ENCODE measurements at places on chromosomes 4 and X.

DNA sequence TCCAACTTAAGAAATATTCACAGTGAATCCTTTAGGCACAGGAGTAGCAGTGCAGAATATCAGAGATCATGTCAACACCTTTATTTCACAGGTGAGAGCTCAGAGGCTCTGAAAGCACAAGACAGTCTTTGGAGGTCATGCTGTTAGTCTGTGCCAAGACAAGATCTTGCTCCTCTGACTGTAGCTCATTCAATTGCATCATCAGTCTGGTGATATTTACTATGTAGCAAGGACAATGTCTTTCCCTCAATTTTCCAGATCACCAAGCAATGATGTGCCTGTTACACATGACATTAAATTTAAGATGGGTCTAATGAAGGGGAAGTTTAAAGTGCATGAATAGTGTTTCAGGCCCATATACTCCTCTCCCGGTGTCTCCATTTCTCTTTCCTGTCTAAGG lies 277.5 kb downstream of the IL15 start:
- DNase-seq: no peak

GRCh38 chr4:7736436-7737267 lies 203.0 kb downstream of the AFAP1 start:
- no peak for DNase-seq

DNA sequence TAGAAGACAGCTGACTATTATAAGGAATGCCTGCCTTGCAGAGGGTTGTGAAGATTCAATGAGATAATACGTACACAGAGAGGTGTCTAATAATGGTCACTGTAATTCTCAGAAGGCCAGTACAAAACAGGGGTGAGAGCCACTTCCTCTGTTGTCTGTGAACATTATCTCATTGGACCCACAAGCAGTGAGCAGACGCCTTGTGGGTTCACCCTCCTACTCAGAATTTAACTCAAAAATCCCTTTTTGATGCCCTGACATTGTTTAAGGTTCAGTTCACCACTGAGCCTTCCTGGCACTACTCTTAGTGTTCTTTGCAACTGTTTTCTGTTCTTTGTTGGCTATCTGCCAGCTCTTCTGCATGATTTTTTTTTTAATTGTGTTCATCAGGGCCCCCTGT lies 467.4 kb downstream of the BCOR start:
- no peak for DNase-seq

GRCh38 chrX:5324546-5324945 lies 904.1 kb downstream of the NLGN4X start:
- DNase-seq: no peak

DNA sequence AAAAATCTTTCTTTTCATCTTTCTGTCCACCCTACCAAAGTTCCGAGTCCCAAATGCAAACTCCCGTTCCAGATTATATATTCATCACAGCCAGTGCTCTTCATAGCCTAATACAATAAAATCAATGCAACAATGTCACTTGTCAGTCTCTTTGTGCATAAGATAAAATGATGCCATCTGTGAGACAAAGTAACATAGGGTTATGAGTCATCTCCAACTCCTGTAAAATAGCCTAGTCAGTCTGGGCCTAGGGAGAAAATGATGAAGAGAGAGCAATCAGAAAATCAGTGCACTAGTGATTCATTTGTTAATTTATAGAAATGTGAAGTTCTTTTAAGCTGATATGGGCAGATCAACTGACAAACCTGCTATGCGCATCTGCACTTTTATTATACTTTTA lies 689.1 kb upstream of the DIAPH2 start:
- DNase-seq: no peak

DNA sequence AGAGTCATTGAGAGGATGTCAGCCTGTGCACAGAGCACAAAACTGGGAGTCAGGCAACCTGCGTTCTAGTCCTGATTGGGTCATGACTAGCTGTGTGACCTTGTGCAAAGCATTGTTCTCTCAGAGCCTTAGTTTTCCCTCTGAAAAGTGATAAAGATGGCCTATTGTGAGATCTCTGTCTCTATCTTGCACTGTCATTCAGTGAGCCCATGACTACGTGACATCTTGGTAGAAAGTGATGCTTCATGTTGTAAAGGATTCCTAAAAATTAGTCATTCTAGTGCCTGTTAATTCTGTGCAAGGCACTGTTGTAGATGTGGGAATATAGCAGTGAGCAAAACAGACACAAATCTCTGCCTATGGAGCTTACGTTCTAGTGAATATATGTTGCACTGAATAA lies 2.5 kb downstream of the PGRMC1 start:
- no peak for DNase-seq

- no peak for DNase-seq
Measured at GRCh38 chrX:30690330-30690729, 37.1 kb downstream of the GK start.

GRCh38 chrX:110066488-110067225 lies 63.7 kb downstream of the TMEM164 start:
- DNase-seq: no peak

GRCh38 chr4:3252831-3253641 lies 4.1 kb downstream of the MSANTD1 start:
- no peak for DNase-seq

DNA sequence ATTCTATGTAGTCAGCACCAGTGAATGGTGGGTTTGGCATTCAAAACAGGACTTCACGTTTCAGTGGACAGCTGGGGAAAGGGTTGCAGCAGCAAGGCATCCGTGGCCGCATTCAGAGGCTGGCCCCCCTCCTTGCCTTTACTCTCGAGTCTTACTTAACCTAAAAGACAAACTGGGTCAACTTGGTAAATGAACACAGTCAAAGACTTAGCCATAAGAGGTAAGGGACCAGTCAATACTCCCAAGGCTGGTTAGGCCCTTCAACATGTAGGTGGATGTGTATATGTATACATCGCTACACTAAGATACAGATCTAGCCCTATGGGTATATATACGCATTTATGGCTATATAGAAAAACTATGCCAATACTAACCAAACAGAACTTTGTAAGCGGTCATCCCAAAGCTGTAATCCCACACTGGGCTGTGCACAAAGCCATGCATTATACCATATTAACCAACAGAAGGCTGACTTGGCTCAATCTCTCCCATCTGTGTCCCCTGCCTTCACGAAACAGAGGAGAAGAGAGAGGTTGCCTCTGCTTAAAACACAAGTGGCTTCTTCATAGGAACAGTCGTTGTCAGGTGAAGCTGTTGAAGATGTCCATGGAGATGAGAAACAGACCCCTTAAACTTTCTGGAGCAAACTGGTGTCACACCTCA lies 61.9 kb downstream of the TSC22D3 start:
- no peak for DNase-seq

DNA sequence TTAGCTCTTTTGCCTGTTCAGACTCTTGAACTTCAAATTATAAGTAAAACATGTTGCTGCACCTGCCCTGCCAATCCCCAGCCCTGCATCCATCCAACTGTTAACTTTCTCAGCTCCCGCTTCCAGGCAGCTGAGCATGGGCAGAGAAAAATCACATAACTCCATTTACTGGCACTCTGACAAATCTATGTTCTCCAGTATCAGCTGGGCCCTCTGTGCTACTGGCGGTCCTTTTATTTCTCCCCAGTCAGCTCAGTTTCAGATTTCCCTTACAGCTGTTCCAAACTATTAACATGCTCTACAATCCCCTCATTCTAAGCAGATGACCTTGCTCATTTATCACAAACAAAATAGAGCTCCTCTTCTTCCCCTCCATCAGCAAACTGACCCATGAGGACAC lies 240.4 kb upstream of the TET2 start:
- DNase-seq: no peak

DNA sequence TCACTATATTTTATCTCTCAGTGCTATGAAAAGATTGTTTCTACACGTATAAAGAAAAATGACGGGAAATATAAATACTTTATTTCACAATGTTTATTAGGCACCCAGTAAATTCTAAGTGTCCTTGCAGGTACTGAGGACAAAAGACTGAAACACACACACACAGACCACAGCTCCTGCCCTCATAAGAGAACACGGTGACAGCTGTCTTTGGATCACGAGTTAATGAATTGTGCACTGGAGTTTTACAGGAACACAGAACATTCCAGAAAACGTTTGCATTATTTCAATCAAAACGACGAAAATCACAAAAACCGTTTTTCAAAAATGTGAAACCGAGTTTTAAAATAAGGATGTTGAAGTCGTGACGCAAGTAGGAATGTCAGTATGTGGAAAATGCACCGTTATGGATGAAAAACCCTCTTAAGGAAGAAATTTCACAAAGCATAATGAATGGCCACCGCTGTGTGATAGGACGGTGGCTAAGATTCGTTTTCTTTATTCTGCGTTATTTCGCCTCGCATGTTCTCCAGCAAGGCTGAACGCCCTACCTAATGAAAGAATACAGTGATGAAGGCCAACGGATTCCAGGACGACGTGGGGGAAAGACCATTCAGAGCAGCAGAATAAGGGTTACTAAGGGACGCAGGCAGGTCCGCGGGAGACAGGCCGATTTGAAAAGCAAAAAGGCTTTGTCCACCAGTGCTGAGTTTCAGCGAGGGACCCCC lies 24.2 kb downstream of the FAM156A start:
- no peak for DNase-seq

- DNase-seq: no peak
Measured at GRCh38 chr4:30600246-30601017, 119.7 kb upstream of the PCDH7 start.

DNA sequence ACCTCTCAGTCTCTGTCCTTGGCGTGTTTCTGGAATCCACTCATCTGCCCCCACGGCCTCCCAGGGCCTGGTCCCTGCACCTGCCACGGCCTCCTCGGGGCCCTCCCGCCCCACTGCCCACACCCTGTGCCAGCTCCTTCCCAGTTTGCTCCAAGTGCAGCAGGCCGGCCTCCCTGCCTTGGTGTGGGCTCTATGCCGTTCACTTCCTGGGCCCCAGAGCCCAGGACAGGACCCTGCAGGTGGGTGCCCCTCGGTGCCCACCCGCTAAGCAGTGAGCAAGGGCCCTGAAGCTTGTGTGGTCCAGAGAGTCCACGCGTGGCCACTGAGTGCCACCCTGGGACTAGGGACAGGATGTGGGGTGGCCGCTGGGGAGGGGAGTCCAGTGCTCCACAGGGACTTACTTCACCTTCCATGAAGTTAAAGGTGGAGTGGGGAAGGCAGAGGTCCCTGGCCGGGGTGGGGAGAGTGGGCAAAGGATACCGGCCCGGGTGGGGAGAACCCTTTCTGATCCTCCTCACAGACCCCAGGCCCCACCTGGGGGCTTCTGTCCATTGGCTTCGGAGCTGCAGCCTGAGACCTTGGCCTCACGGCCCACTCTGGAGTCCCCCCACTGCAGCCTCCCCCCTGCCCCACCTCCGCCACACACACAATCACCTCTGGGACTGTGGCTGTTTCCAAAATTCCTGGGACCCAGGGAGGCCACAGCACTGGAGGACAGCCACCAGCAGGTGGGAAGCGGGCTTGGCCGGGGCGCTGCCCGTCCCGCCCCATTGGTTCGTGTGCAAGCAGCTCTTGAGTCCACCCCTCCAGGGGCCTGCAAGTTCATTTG lies 60.0 kb upstream of the NKX1-1 start:
- no peak for DNase-seq

DNA sequence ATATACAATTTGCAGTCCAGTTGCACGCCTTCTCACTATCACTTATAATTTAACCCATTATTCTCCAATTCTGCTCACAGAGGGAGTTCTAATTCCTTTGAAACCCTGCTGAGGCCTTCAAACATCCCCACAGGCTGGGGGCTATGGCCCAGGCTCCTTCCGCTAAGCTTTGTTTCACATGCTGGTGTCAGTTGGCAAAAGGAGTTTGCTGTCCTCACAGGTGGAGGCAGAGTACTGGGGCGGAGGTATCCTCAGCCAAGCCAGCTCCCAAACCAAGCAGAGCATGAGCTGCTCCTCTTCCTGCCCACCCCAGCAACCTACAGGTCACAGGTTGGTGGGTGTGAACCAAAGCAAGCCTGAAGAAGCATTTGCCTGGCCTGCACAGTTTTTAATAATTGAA lies 21.5 kb downstream of the BTC start:
- DNase-seq: no peak

DNA sequence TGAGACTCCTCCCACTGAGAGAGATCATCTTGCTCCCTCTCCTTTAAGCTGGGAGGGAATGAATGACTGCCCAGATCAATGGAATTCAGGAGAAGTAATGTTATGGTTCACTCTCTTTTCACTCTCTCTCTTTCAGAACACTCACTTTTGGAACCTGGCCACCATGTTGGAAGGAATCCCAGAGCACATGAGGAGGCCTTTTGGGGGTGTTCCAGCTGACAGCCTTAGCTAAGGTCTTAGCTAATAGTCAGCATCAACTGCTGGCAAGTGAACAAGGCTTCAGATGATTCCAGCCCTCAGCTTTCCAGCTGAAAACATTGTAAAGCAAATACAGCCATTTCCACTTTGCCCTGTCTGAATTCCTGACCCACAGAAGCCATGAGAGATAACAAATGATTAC lies 124.0 kb upstream of the CLNK start:
- no peak for DNase-seq

DNA sequence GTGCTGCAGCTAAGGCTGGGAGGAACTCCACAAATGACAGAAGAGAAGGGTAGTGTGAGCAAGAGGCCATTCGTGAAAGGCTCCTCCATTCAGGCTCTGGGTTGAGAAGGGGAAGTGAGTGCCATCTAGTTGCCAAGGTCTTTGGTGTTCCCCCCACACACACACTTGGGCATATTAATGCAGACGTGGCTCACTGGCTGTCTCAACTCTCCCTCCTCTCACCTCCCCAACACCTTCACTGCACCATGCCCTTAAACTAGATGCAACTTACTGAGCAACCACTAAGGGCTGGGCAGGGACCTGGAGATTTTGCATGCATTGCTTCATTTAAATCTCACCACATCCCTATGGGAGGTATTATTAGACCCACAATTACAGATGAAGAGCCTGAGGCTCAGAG lies 8.7 kb downstream of the CLRN2 start:
- DNase-seq: no peak

GRCh38 chr4:43351970-43352806 lies 459.7 kb downstream of the GRXCR1 start:
- no peak for DNase-seq

DNA sequence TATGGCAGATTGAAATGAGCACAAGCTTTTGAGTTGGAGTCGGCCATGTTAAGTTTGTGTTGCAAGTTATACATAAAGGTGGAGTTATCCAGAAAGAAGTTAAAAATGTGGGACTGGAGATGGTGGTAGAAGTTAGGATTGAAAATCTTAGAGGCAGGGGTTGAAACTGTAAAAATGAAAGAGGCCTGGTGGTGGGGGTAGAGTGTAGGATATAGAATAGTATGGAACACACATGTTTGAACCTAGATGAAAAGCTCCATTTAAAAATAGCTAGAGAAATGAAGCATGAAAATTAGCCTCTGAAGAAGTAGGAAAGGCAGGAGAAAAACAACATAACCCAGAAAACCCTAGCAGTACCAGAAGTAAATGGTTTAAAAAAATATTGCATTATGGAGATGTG lies 131.8 kb upstream of the ENPEP start:
- DNase-seq: no peak

GRCh38 chr4:33882246-33882990 lies 2361.9 kb downstream of the ARAP2 start:
- DNase-seq: peak; percentile 18

- DNase-seq: peak; percentile 28
Measured at GRCh38 chr4:187393531-187394344, 601.8 kb upstream of the ZFP42 start.

- no peak for DNase-seq
Measured at GRCh38 chrX:153991013-153991580, 18.5 kb downstream of the TMEM187 start.

All from GM04503 (cell line).